ENCODE measurements at places on chromosomes 2 and 18.

GRCh38 chr2:24791452-24791851 is 1.7 kb downstream of the PTRHD1 start:
- no peak for DNase-seq

GRCh38 chr2:117815946-117816345 is 1.5 kb downstream of the DDX18 start:
- no peak for DNase-seq

GRCh38 chr2:15359716-15360531 is 201.2 kb downstream of the NBAS start:
- DNase-seq: no peak

DNA sequence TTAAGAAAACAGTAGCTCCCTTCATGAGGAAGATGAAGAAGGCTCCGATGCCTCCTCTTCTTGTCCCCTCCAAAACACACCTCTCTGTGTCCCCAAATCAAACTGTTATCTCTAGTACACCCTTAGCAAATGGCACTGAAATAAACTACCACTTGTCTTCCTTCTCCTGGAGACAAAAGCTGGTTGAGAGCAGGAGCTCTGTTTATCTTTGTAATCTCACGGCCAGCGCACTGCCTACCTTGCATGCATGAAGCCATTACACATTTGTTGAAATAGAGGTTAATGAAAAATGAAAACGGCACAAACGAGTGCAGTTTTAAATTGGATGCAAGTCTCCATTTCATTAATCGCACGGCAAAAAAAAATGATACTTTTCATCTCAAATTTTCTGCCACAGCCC is 113.7 kb downstream of the EPB41L3 start:
- DNase-seq: no peak

DNA sequence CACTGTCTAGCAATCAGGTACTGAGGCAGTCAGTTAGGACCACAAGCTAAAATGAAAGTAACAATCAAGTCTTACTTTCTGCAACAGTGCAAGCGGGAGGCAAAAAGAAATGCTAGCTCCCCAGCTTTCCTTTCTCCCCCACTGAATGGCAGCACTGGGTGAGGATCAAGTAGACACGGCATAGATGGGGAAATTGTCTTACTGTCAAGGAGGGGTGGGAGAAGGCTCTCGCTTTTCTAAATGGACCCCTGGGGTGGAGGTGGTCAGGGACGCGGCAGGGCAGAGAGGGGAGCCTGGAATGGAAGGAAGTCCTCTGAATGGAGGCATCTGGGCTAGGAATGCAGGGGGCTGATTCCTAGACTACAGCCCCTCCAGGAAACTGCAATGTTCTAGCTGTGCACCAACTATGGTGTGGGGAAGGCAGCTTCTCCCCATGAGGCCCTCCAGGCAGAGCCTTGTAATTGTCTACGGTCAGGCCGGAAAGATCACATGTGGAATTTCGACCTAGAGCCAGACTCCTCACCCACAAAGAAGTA is 24.3 kb downstream of the METTL8 start:
- no peak for DNase-seq

Data from activated CD4-positive, alpha-beta T cell treated with anti-CD3 and anti-CD28 coated beads, Interleukin-2, amount 50 U/mL, for 1 hour (primary cell).